NCI-H345 (cell line): ENCODE measurements at places on chromosomes 3 and 15.

GRCh38 chr15:87567406-87568030, 689.0 kb downstream of the NTRK3 start:
- no peak for DNase-seq

- no peak for DNase-seq
Measured at GRCh38 chr3:106809623-106810299, 567.5 kb upstream of the CCDC54 start.

GRCh38 chr15:88533376-88533775, 13.1 kb downstream of the DET1 start:
- no peak for DNase-seq

DNA sequence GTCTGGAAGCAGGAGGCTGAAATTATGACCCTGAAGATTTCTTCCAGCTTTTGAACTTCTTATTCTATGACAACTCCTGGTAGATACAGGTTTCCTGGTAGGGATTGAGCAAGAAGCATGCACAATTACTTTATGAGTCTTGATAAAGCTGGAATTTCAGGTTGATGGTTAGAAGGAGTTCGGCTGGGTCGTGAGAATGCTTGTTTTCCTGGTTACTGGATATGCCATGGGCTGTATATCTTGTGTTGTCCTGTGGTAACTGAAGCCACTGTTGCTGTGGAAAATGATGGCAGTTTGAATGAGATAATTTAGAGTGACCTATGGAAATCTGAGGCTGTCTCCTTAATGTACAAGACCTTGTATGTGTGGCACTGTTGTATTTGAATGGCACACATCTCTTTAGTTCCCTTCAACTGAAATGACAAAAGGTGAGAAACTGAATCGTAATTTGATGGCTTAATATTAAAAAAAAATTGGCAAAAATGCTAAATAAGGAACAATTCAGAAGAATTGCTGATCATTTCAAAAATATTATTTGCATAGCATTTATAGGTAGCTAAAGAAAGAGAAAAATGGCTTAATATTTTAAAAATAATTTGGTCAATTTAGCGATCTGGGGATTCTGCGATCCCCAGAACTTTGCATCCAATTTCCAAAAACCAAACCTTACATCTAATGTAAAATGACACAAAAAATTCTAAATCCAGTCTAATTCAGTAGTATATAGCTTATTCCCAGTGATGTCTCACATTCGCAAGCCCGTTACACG, 1.1 kb upstream of the UBE2E1 start:
- no peak for DNase-seq

GRCh38 chr3:51398595-51399310, 7.7 kb downstream of the RBM15B start:
- no peak for DNase-seq

- DNase-seq: no peak
Measured at GRCh38 chr3:11791339-11792200, 55.1 kb downstream of the TAMM41 start.

DNA sequence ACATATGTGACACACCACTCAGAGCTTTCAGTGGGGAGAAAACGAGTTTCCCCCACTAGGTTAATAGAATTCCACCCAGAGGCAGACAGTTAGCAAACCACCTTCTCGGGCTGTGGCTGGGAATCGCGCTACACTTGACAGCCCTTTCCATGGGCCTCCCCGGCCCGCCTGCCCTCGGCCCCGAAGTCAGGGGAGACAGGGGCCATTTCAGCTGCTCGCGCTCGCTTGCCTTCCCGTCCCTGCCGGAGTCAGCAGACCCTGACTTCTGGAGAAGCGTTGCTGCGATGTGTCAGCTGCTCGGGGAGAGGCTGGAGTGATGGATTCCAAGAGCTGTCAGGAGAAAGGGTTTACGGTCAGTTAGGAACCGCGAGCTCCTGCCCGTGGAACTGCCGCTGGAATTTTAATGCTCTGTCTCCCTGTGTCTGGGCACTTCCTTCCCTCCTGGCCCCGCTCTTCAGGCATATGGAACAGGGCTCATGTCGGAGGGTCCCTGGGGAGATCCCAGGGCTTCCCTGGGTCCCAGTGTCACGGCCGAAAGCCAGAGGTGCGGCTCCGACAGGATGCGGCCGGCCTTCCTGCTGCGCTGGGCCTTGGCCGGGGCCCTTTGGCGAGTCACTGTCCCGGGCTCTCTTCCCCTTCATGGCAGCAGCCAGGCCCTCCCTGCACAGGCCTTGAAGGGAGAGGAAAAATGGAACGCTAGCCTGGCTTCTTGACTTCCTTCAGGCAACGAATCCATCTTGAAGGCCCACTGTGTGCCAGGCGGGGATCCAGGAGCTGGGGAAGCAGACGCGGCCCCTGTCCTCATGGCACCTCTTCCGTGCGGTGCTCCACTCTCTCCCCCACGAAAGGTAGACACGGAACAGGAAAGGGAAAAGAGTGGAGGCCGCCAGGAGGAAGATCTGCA, 38.4 kb upstream of the VPS8 start:
- no peak for DNase-seq

DNA sequence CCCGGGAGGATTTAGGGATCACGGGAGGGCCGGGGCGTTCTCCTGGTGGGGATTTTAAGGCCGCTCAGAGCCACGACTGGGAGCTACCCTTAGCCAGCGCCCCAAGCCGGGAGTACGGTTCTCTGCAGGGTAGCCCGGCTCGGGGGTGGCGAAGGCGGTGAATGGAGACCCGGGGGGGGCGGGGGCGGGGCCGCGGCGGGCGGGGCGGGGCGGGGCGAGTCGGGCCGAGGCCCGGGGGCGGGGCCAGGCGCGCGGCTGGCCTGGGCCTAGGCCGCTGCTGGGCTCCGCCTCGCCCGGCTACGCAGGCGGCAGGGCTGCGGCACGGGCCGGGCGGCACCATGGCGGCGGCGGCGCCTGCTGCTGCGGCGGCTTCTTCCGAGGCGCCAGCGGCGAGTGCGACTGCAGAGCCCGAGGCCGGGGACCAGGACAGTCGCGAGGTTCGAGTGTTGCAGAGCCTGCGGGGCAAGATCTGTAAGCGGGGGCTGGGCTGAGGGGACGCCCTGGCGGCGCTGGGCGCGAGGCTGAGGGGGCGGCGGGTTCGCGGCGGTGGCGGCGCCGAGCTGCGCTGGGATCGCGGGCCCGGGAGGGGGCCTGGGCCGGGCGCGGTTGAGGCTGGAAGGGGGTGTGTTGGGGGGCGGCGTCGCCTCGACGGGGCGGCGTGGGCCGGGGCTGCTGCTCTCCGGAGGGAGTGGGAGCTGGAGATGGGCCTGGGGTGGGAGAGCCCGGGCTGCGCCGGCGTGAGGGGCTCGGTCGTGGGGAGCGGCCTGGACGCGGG, at the start of gene RASA2:
Gene RASA2, plus strand, starts transcription at position 282 of the 775 bp plus-strand sequence. Its CDS starts 57 bp downstream, at position 339.
- peak; percentile 82 for DNase-seq

DNA sequence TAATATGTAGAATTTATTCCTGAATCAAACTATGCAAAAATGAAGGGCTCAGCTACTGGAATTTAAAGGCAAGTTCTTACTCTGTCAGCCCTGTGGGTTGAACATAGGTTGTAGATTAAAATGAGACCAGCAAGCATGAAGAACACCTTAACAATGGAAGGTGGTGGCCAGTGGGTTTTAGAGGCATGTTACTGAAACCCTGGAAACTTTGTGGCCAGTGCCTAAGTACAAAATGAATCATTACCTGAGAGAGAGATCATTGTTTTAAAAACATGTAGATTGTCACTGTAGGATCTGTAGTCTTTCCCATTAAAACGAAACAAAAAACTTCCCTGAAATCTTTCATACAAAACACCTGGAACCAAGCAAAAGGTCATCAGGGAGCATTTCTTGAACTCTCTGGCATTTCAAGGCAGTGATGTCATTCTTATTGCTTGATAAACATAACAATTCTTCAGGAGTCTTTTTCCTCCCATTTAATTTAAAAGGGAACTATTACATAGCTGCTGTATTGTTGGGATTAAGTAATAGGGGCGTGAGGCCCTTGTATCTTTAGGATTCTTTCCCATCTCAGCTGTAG, 51.8 kb downstream of the TMEM108 start:
- DNase-seq: no peak

GRCh38 chr15:84645496-84645895, 8.6 kb downstream of the WDR73 start:
- DNase-seq: no peak

DNA sequence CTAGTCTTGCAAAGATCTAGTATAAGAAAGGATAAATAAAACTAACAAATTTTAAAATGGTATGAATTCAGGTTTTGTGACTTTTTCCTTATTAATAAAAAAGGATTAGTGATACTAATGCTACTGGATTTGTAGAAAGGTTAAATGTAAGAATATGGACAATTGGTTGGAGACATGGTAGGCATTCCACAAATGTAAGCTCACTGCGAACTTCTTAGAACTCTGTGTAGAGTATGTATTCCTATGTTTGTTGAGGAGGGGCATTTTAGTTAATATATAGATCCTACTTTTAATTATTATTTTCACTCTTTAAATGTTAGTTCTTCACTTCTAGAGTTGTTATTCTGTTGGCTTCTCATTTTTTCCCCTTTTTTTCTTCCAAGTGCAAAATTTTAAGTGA, 414.3 kb downstream of the RBMS3 start:
- no peak for DNase-seq

DNA sequence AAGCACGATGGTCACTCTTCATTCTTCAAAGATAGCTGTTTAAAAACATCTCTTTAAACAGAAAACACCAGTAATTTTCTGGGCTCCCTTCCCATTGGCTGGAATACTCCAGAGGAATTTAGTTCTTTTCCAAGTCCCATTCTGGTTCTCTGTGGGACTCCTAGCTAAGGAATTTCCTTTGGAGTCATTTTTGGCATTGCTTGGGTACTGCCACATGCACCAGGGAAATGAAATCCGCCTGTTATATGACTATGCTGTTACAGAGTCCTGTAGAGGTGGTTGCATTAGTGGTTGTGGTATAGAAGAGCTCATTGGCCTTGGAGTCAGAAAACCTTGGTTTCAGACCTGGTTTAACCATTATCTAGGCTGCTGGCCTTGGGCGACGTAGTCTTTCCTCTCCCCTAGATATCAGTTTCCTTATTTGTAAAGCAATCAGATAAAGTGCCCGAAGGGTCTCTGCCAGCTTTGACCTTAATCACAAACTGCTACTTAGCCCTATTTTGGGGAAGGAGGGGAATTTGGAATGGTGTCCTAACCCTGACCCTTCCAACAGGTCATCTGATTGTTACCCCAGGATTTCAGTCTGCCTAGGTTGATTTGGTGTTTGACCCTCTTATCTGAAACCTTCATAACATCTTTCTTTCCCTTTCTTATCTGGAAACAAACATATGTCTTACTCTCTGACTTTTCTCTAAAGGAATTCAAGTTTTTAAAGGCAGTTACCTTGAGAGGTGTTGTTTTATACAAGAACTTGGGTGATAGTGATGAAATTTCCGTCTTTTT, 13.4 kb downstream of the RTP1 start:
- DNase-seq: no peak

DNA sequence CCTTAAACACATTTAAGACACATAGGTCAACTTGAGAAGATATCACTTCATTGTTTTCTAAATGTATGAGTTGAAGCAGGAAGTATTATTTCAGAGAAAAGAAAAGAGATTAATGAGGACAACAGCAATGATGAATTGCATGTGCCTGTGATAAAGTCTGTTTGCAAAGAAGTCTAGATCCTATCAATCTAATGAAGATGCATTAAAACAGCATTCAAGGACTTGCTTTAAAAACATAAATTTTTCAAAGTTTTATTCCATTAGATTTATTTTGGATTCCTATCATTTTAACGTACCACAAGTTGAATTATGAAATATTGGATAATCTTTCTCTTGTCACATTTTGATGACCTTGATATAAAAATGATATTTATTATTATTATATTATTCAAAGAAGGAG, 642.5 kb upstream of the CCDC54 start:
- DNase-seq: no peak

- no peak for DNase-seq
Measured at GRCh38 chr15:75197062-75197630, 4.5 kb upstream of the C15orf39 start.

GRCh38 chr3:73176941-73177340, 115.5 kb downstream of the EBLN2 start:
- DNase-seq: no peak

DNA sequence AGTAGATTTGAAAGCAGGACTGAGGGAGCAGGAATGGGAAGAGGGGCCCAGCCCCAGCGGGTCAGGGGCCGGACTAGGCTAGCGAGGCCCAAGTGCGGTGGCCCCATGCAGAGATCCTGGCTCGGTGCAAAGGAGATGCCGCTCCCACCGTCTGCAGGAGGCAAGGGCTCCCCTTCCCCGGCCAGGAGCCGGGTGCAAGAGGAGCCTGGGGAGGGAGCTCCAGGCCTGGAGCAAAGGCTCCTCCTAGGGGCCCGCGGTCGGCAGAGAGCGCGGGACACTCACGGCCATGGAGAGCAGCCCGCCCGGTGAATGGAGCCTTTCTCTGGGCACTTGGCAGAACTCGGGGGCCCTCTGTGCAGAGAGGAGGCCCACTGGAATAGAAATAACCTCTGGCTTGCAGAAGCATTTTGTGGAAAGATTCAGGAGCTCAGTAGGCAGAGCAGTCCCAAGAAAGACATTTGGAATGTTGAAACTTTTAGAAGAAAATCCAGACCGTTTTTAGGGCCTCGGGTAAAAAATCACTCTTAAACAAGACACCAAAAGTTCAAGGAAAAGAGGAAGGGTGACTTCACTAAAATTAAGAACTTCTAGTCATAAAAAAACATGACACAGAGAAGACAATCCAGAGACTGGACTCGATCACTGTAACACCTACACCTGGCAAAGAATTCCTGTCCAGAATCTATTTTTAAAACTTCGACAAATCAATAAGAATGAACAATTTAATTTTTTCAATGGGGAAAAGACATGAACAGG, 43.0 kb upstream of the USP3 start:
- DNase-seq: no peak

- DNase-seq: no peak
Measured at GRCh38 chr3:186909078-186909853, 21.1 kb upstream of the ST6GAL1 start.

- DNase-seq: no peak
Measured at GRCh38 chr3:143657391-143657790, 190.9 kb downstream of the SLC9A9 start.

GRCh38 chr3:186143250-186143649, 34.4 kb upstream of the ETV5 start:
- no peak for DNase-seq

DNA sequence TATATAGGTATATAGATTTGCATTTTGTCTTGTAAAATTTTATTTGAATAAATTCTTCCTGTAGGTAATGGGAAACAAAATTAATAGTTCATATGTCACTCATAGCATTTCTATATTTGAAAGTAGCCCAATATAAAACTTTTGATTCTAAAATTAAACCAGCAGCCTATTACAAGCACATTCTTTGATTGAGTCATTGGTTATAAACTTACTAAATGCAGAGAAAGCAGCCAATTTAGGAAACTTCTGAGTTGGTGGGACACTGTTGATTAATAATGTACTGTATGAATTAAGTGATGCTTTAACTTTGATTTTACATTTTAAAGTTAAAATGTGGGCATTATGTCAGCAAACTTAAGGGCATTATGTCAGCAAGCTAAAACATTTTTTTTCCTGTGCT, 34.5 kb downstream of the NR1D2 start:
- no peak for DNase-seq

- no peak for DNase-seq
Measured at GRCh38 chr15:66873856-66874255, 171.8 kb downstream of the SMAD6 start.
